ENCODE measurements at places on chromosomes 4 and X. TPM values are rescaled to one million over a fixed set of nuclear protein-coding genes. Genes with fewer than 3 reads are reported as not detected.

- H3K4me3 ChIP-seq = no peak overlapping the region
- no peaks in the 10 kb centered on the region for H3K4me1 ChIP-seq
These were observed 47.2 kb downstream of the TBCK start for GRCh38 chr4:106268786-106269185.

The YIPF6 gene
- total RNA-seq = 36.1 TPM

DNA sequence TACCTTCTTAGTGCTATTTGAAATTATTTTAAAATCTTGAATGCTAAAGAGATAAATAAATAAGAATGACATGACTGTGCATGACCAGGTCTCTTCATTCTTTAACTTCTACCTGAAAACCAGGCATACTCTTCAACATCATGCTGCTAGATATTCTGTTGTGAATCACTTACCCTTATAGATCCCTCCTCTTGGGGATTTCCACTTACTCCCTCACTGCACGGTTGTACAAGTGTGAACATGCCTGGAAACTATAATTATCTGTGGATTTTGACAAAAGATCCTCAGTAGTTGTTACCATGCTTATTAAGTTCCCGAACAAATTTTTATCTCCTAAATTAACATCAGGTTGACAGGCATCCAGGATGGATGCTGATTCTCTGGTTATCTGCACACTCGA is 54.3 kb downstream of the ADGRL3 start:
- DNase-seq = no peak
- H3K4me1 ChIP-seq = peaks cover under 1% of the 10 kb centered on the region
- H3K27me3 ChIP-seq = no peaks in the 10 kb centered on the region
- H3K4me3 ChIP-seq = no peak overlapping the region
- H3K36me3 ChIP-seq = no peaks in the 10 kb centered on the region

GRCh38 chrX:153064061-153064460 is 7.8 kb downstream of the PNMA3 start:
- no peak overlapping the region for H3K4me3 ChIP-seq
- no peak overlapping the region for H3K27ac ChIP-seq
- no peaks in the 10 kb centered on the region for H3K36me3 ChIP-seq

The FDCSP gene
- not detected for total RNA-seq

Measured in PC-3 (cell line).